ENCODE measurements at places on chromosomes 12 and 14.

DNA sequence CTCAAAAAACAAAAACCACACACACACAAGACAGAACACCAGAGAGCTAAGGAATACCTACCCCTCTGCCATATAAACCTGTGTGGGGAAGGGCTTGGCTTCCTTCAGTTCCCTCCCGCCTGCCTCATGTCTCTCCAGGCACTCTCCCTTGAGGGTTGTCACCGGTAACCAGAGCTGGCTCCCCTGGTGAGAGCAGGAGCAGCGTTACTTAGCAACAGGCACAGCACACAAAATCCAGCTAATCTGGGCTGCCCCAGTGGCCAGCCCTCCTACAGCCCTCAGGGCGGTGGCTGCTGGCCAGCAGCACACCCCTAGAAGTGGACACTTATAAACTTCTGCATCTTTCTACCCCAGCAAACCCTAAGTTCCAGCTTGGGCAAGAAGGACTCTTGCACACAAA is 21.6 kb upstream of the NR4A1 start:
- DNase-seq: no peak

- DNase-seq: no peak
These were observed 52.1 kb downstream of the EID3 start for GRCh38 chr12:104355630-104356029.

GRCh38 chr12:51429700-51430099 is 5.1 kb downstream of the SLC4A8 start:
- no peak for DNase-seq

DNA sequence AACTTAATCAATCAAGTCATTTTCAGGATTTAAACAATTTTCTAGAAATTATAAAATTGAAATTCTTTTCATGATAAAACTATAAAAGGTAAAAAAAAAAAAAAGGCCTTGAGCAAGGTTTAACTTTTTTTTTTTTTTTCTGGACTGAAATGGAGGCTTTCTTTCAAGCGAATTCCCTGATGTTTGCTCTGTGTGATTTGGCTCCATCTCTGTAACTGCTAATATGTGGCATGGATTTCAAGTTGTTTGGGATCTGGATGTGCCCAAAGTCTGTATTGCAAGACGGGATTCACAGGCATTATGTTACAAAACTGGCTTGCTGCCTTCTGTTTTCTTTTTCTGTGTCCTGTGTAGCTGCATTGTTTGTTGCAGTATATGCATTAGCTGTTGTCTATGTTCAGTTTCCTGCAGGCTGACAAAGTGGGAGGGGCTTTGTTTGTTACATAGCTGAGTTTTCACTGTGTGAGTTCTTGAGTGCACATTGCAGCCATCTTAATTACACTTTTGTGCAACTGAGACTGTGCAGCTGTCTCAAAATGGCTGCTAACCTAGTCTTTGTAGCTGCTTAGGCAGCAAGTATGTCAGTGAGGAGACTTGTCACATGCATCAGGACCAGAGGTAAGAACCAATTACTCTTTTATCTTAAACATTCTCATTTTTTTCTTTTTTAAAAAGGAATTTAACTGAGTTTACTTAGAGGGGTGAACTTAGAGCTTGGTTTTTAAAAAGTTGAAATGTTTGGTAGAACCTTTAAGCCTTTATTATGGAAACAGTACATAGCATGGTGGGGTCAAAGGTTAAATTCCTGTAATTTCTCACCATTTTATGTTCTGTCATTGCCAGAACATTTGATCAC is 19.5 kb downstream of the ATF7IP start:
- peak; percentile 97 for DNase-seq

- no peak for DNase-seq
These were observed 3.1 kb downstream of the GALC start for GRCh38 chr14:87989956-87990299.

DNA sequence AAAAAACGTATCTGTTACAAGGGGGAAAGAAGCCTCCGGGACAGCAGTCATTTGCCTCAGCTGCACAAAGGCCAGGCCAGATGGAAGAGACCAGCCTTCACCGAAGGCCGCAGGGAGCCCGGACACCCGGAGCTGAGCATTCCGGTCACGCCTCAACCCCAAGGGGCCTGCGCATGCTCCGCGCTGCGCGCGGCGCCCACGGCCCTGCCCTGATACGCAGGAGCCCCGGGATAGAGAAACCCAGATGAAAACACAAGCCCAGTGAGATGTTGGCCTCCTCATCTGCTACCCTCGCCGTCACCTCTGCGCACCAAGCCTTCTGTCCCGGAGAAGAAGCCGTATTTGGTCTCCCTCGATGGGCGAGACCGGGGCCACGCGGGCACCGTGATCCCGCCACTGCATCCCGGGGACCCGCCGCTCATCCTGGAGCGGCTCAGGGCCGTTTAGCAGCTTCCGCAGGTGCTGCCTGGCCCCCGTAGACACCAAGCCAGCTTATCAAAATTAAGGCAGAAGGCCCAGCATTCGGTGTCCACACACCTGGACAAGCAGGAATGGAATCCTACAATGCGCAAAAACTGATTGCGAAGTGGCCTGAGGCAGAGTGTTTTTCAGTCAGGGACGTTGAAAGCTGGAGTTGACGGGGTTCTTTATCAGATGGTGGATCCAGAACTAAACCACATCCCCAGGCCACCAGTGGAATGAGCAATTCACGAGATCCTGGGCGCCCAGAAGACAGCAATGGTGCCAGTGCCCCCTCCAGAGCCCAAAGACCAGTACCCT is 2.6 kb downstream of the OR8S1 start:
- no peak for DNase-seq

DNA sequence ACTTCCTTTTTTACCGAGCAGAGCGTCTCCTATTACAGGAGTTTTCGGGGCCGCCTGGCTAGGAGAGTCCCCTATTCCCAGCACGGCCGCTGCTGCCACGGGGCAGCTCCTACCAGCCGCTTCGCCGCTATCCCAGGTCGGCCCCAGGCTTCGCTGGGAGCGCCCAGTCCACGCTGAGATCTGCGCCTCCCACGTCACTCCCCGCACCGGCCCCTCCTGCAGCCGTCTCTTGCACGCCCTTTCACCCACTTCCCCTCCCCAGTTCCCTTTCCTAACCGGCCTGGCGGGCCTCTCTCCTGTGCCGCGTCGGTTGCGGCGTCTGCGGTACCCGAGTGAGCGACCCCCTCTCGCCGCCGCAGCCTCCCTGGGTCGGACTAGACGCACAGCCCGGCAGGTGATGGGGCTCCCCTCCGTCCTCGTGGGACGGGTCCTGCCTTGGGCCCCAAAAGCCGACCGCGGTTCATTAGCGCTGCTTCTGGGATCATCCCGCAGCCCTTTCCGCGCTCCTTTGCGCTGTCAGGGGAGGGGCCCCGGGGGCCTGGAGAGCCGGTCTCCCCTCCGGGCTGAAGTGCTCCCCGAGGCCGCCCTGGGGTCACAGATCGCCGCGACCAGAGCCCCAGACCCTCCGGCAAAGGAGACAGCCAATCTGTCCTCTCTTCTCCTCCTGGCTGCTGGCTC is 1318.4 kb downstream of the TMEM121 start:
- DNase-seq: no peak

GRCh38 chr12:124026755-124027745 is 54.0 kb downstream of the ZNF664 start:
- peak; percentile 62 for DNase-seq

DNA sequence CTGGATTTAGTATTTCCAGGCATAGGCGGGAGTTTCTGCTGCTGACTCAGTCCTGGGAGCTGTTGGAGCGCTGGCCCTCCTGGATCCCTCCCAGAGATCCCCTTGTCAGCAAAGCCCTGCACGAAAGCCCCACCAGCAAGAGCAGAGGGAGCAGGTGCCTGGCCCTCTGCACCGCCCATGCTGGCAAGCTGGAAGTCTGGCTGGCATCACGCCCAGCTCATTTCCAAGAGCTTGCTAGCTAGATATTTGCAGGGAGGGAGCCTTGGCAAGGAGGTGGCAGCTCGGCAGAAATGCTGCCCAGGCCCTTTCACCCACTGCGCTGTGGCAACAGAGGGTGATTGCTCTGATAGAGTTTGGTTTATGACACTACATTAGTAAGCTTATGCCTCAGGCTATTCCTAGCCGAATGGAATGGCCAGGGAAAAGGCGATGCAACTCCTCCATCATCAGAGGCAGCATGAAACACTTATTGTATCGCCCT is 193.9 kb downstream of the EMP1 start:
- DNase-seq: peak; percentile 69

- DNase-seq: no peak
These were observed 120.0 kb downstream of the PRICKLE1 start for GRCh38 chr12:42469355-42470175.

GRCh38 chr14:50769863-50770500 is 61.0 kb downstream of the NIN start:
- DNase-seq: no peak

DNA sequence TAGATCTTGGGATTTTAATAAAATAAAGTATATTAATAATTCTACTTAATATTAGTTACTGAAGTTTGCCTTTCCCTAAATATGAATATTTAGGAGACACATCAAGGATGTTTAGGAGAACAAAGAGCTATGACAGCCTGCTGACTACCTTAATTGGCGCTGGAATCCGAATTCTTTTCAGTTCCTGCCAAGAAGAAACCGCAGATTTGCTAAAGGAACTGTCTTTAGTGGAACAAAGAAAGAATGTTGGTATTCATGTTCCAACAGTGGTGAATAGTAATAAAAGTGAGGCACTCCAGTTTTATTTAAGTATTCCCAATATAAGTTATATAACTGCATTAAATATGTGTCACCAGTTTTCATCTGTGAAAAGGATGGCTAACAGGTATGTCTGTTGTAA is 54.5 kb downstream of the MIS18BP1 start:
- DNase-seq: peak; percentile 96

GRCh38 chr14:80206351-80207080 is 4.8 kb downstream of the DIO2 start:
- DNase-seq: no peak

GRCh38 chr12:4089121-4089606 is 184.4 kb upstream of the CCND2 start:
- peak; percentile 35 for DNase-seq

- DNase-seq: no peak
These were observed 18.3 kb downstream of the NCKAP5L start for GRCh38 chr12:49809906-49810389.

DNA sequence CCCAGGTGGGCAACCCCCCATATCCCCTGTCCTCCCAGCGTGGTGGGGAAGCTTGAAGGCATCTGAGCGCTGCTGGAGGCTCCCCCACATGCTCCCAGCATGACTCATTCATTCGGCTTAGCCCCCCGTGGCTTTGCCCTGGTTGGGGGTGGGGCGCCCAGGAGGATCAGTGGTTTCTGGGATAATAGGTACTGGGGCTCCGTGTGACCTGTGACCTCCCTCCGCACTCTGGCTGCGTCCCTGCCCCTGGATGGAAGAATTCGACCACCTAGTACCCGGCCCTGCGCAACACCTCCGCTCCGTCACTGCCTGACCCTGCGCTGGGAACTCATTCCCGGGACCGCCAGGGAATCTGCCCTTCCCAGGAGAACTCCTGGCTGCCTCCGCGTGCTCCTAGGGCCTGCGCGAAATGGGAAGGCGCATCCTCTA is 120.1 kb downstream of the AACS start:
- DNase-seq: no peak

- no peak for DNase-seq
These were observed 19.5 kb upstream of the CMKLR1 start for GRCh38 chr12:108358580-108358965.

DNA sequence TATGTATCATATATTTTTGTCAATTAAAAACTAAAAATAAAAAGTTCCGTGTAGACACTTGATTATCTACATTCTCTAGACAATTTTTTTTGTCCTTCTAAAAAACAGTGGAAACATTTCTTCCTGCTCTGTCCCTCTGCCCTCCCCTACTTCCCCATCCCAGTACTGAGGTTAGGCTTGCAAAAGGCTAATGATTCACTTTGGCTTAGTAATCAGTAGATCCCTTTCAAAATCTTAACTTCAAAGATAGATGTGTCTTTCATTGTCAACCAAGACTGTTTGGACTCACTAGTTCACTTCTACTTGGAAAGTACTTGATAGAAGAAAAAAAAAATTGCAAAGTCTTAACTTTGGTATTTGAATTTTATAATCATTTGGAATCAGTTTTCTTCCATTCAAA is 3.8 kb downstream of the SETD3 start:
- DNase-seq: no peak

DNA sequence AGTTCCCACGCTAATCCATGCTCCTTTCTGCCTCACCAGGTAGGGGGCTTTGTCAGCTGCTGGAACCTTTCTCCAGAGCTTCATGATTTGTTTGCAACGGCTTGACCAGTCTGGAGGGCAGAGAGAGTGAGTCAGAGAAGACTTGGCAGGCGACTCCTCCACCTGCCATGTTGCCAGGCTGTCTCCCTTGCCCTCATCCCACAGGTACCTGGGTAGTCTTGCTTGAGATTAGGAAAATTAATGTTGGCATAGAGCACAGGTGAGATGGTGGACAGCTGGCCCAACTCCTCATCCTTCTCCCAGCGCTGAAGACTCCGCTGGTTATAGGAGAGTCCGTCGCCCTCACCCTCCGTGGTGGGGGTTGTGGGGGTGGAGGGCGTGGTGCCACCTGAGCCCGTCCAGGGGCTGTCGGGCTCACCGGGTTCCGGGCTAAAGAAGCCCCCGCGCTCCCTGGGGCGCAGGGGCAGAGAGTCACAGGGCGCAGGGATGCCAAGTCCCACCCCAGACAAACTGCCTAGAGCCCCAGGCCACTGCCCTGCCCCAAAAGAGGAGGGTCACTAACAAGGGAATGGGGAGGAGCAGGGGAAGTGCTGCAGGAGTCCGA is 18.6 kb downstream of the KMT2D start:
- no peak for DNase-seq

DNA sequence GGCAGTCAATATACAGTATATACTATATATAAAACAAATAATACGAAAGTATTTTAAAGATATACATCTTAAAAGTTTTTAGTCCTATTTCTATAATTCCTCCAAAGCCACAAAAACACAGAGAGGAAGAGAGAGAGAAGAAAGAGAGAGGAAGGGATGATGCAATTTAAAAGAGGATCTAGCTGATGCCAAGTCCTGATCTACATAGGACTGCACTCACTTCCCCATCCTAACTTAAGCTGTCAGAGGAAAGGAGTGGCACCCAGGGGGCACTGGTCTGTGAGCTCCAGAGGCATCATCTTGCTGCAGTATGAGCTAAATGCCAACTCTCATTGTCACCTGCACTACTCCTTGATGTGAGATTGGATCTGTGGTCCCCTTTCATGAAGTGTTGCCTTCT is 95.8 kb downstream of the C12orf42 start:
- no peak for DNase-seq

GRCh38 chr14:93944348-93945069 is 17.4 kb downstream of the FAM181A start:
- DNase-seq: no peak

DNA sequence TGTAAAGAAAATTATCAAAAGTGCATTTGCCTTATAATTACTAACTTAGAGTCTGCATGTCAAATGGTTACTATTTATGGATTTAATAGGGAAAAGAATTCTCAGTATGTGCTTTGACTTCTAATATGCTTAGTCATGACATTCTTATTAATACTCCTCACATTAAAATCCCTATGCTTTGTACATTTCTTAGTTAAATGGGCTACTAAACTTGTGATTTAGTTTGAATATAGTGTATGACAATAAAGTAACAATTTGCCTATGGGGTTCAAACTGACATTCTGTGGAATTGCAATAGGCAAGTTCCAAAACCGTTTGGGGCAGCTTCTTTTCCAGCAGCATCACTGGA is 361.9 kb upstream of the TMTC1 start:
- DNase-seq: peak; percentile 53

- DNase-seq: no peak
These were observed 66.0 kb downstream of the RIMBP2 start for GRCh38 chr12:130650131-130650530.
